ENCODE measurements at places on chromosomes 2 and 18.

- DNase-seq, result no peak
These were observed 64.7 kb downstream of the AGAP1 start for GRCh38 chr2:235558572-235558971.

DNA sequence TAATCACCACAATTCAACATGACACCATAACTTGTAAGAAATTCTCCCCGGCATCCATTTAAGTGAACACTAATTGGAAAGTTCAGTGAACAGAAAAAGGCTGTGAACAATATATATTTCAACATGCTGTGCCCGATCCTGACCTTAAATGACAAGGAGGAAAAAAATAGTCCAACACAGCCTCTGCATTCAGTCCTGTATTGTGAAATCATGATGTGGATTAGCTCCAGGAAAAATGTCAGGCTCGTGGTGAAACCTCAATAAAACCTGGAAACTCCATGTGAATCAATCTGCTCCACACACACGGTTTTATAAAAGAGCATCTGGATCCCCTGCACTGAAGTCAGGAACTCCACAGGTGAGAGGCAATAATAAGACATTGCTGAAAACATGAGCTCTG lies 145.4 kb upstream of the SPOPL start:
- no peak for DNase-seq

DNA sequence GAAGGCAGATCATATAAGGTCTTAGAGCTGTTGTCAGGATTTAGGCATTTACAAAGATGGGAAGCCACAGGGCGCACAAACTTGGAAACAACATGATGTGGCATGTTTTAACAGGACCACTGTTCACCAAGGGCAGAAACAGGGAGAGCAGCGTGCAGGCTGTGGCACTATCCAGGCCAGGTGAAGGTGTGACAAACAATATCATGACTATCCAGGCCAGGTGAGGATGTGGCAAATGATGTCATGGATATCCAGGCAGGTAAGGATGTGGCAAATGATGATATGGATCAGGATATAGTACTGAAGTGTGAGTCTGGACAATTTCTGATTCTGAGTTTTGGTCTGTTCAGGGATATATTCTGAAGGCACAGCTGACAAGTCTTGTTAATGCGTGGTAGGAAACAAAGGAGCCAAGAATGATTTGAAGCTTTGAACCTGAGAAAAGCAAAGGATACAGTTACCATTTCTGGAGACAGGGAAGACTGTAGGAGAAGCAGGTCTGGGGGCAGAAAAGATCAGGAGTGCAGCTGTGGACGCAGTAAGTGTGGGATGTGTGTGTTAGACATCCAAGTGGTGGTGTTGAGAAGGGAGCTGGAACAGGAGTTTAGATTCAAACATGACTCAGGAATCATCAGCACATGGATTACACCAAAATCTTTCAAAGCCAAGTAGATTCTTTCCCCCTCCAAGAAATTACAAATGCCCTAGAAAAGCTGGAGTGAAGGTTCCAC lies 205.9 kb downstream of the TMEM163 start:
- DNase-seq, result no peak

GRCh38 chr2:66490588-66491001 lies 55.7 kb downstream of the MEIS1 start:
- DNase-seq, result no peak

- no peak for DNase-seq
These were observed 174.5 kb downstream of the MYCN start for GRCh38 chr2:16114836-16115235.

DNA sequence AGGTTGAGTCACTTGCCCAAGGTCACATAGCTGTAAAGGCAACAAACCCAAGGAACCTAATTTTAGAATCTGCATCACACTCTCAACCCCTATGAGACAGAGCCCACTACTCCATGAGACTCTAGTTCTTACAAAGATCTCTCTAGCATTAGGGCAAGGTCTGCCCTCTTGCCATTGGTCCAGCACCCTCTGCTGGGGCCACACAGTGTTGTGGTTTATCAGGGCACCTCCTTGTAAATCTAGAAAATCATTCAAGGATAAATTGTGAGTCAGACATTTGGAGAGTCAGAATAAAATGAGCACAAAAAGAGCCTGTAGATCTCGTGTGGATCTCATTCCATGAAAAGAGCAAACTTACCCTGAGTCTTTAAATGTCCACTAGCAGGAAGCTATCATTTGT lies 91.2 kb downstream of the SLC8A1 start:
- DNase-seq, result no peak

Data from activated T-cell treated with anti-CD3 and anti-CD28 coated beads for 1 hour (primary cell).